ENCODE measurements at places on chromosomes 2 and 18.

GRCh38 chr2:241142593-241142992 lies 6.7 kb downstream of the PASK start:
- no peak for DNase-seq

DNA sequence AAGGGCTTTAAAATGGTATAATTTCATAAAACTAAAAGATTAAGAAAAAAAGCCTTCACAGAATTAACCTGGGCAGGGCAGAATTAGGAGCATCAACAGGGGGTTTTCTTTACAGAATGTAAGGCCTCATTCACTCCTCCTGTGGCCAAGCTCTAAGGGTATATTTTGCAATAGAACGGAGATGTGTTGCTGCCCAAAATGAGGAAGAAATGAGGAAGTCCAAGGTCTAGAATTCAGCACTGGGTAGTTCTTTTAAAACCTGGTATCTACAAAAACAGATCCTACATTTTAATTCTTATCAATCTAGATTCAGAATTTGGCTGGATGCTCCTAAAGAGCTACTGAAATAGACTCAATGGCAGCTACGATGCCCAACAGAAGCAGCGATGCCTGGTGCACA lies 101.8 kb downstream of the AKAIN1 start:
- DNase-seq, result no peak

GRCh38 chr2:100178864-100179263 lies 36.5 kb upstream of the AFF3 start:
- no peak for DNase-seq

GRCh38 chr2:68505603-68506159 lies 38.3 kb downstream of the APLF start:
- no peak for DNase-seq

- no peak for DNase-seq
These were observed 138.9 kb downstream of the SLC39A10 start for GRCh38 chr2:195795879-195796278.
